Activated CD4-positive, alpha-beta T cell treated with anti-CD3 and anti-CD28 coated beads for 24 hours (primary cell): ENCODE measurements at places on chromosomes 16 and 17.

- no peak for DNase-seq
Observed at GRCh38 chr17:14302091-14302430, 1.2 kb downstream of the HS3ST3B1 start.

- DNase-seq = no peak
Observed at GRCh38 chr17:81480140-81481072, 32.2 kb downstream of the ACTG1 start.

- DNase-seq = no peak
Observed at GRCh38 chr16:69240331-69240730, 53.4 kb downstream of the SNTB2 start.

GRCh38 chr16:3121851-3122467, 9.6 kb downstream of the ZNF205 start:
- DNase-seq = no peak

GRCh38 chr16:49455181-49455990, 81.8 kb downstream of the C16orf78 start:
- DNase-seq = no peak

DNA sequence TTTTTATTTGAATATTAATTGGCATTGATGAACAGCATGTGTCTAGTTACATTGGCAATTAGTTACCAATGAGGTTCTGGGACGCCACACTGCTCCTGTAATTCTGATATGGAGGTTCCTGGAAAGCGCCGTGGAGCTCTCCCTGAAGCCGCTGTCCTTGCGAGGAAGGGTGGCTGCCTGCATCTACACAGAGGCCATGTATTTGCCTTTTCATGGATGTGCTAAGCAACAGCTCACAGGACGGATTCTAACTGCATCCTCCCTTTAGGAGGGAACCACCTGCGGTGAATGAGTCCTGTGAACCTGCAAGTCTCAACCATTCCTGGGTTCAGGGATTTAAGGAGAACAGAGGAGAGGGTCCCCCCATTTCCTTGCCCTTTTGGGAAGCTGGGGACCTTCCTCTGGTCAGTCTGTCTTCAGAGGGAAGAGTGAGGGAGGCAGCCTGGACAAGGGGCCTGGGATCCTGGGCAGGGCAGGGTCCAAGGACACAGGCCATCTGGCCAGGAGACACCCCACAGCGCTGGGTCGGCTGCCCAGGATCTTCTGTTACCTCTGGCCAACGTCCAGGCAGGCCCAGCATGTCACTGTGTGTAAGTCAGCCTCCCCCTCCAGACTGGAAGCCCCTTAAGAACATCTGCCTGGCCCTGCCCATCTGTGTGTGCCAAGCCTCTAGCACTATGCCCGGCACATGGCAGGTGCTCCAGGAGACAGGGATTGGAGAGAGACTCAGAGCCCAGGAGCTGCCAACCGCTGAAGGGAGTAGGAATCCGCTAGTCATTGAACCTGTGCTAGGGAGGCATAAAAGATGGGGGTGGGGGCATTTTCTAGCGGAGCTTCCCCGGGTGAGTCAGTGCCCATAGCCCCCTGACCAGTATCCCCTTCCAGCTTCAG, 314.1 kb upstream of the TNRC6C start:
- no peak for DNase-seq

DNA sequence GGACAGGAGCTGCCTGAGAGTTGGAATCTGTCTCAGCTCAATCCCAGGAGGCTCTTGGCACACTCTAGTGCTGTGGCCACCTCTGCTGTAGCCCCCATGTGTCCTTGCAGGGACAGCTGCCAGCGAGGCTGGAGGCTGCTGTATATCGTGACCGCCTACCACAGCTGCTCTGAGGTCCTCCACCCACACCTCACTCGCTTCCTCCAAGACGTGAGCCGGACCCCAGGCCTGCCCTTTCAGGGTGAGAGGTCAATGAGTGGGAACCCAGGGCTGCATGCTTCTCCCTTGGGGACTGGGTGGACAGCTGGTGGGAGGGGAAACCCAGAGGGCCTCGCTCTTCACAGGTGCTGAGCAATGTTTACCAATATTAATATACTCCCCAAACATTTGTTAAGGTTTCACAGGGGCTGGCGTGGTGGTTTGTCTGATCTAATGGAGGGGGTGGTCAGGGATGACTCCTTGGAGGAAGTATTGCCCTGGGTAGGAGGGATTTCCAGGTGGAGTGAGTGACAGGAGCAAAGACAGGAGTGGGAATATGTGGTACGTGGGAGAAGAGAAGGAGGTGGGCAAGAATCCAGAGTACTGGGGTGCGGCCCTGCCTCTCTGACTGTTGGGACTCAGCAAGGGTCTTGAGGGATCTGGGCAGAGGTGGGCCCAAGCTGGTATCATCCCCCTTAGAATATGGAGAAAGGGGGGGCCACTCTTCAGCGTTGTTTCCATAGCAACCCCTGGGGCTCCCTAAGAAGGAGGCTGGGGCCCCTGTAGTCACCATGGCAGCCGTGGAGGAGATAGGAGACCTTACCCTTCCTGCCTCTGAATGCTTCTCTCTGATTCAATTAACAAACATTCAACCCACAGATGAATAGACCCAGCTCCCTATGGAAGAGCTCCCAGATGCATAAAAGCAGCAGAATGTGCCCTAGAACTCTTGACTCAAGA, 22.2 kb upstream of the ALKBH5 start:
- no peak for DNase-seq

DNA sequence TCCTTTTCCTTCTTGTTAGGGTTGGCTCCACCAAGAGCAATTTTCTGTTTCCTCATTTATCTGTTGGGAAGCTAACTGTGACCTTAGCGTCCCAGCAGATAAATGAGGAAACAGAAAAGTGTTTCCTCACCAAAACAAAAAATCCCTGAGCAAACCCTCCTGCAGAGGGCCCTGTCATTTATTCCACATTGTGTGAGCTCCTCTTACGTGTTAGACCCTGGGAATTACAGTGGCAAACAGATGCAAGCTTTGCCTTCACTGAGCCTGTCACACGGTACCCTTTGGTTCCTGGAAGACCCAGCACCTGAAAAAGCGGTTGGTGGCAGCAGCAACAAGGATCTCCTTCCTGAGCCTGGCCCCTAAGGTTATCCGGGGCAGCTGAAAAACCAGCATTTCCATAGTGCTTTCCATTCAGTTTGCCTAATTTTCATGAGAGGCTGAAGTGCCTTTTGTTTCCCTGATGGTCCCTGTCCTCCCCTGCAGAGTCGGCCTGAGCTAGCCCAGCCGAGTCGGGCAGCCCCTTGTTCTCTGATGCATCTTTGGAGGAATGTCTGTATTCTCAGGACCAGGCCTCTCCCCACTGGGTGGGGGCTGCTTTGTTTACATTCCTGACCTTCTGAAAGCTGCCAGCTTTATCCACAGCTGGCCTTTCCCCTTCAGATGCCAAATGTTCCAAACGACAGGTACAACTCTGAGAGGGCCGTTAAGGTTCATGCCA, 34.7 kb downstream of the YPEL2 start:
- no peak for DNase-seq

DNA sequence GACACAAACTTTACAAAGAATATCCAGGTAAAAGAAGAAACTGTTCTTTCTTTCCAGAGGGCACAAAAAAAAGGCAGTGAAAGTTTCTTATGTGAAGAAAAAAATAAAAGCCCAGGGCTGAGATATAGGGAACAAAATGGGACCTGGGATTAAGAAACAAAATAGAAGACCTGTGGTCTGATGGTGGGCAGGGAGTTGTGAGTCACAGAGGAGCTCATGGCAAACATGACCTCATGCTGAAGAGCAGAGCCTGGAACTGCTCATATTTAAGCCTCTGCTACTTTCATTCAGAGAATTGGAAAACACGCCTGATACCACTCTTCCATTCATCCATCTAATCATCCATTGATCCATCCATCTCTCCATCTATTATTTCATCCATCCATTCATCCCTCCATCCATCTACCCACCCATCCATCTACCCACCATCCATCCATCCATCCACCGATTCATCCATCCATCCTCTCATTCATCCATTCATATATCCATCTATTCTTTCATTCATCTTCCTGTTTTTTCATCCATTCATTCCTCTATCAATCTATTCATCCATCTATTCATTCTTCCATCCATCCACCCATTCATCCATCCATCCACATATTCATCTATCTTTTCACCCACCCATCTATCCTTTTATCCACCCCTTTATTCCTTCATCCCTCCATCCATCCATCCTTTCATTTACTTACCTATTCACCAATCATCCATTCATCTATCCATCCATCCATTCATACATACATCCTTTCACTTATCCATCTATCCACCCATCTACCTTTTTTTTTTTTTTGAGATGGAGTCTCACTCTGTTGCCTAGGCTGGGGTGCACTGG, 30.0 kb downstream of the WFDC1 start:
- no peak for DNase-seq

- DNase-seq = no peak
Observed at GRCh38 chr17:79777120-79777893, 641 bp upstream of the CBX2 start.

GRCh38 chr16:4830408-4830807, 16.7 kb downstream of the GLYR1 start:
- no peak for DNase-seq

GRCh38 chr16:14205666-14206065, 134.5 kb downstream of the MRTFB start:
- no peak for DNase-seq

- no peak for DNase-seq
Observed at GRCh38 chr17:51435641-51436091, 175.3 kb downstream of the UTP18 start.

- DNase-seq = no peak
Observed at GRCh38 chr17:13725288-13725990, 123.7 kb upstream of the HS3ST3A1 start.

DNA sequence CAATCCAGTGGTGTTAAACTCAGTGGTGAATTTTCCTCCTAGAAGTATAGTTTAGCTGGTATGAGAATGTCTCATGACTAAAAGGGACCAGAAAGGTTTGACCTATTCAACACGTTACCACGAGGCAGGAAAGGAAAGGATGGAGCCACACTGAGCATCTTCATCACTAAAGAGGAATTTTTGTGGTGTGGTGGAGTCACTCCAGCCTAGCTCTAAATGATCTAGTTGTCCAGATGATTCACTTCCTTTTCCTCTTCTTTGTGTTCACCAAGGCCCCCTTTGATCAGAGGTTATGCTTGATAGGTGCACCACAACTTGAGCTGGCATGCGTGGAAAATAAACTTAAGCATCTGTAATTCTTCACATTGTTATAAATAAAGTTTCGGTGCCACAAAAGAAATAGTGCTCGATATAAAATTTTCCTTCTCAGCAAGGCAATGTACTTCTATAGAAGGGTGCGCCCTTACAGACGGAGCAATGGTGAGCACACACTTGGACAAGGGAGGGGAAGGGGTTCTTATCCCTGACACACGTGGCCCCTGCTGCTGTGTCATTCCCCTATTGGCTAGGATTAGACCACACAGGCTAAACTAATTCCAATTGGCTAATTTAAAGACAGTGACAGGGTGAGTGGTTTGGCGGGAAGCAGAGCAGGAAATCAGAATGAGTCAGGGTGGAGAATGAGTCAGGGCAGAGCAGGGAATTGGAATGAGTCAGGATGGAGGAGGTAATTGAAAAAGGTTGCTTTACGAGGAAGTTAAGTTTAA, 254.6 kb downstream of the HS3ST3A1 start:
- DNase-seq = no peak
